ENCODE measurements at places on chromosomes 12 and 14. TPM values are rescaled to one million over a fixed set of nuclear protein-coding genes. Genes with fewer than 3 reads are reported as not detected.
A peak's percentile ranks its signal among the peaks of the same experiment; 100 is the strongest.

DNA sequence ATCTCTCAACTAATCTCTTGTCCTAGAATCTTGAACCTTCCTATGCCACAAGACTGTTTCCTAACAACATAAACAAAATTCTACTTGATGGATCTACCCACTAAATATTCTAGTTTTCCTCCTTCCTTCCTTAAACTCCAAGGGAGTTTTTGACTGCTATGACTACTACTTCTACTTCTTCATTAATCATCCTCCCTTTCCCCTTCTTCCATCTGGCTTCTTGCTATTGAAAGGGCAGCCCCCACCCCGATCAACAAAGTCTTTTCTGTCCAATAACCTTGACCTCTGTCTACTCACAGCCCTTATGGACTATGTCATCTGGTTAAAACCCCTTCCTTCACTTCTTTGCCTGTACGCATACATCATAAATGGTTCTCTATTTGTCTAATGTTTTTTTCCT lies 5.6 kb downstream of the LTA4H start:
- no peak for DNase-seq

GRCh38 chr14:55877942-55878341 lies 240.3 kb upstream of the PELI2 start:
- DNase-seq: no peak

DNA sequence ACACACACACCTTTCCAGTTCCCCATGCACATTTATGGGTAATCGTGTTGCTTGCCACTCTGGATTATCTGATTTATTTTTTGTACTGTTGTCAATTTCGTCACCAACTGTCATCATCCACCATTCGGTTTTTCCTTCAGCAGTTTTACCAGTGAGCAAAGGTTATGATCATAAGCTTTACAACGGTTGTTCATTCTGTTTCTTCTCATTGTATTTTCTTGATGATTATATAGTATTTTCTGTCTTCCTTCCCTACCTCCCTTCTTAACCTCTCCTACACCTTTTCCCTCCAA lies 680 bp downstream of the NECAP1 start:
- no peak for DNase-seq

- DNase-seq: no peak
These were observed 19.1 kb upstream of the DHRS7 start for GRCh38 chr14:60184146-60184904.

DNA sequence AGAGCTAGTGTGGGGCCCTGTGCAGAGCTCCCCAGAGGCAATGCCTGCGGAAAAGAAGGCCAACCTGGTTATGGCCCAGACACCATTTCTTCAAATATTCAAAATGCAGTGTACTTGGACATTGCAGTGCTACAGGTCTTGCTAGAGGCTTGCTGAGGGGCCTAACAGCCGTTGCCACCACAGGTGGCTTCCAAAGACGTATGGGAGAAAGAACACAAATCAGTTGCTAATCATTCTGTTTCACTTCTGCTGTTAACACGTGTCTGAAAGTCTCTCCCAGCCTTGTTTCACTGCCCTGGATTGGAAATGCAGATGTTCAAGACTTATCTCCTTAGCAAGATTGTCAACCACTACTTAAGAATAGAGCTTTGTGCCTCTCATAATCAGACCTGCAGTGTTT lies 925.9 kb downstream of the GALC start:
- DNase-seq: no peak

DNA sequence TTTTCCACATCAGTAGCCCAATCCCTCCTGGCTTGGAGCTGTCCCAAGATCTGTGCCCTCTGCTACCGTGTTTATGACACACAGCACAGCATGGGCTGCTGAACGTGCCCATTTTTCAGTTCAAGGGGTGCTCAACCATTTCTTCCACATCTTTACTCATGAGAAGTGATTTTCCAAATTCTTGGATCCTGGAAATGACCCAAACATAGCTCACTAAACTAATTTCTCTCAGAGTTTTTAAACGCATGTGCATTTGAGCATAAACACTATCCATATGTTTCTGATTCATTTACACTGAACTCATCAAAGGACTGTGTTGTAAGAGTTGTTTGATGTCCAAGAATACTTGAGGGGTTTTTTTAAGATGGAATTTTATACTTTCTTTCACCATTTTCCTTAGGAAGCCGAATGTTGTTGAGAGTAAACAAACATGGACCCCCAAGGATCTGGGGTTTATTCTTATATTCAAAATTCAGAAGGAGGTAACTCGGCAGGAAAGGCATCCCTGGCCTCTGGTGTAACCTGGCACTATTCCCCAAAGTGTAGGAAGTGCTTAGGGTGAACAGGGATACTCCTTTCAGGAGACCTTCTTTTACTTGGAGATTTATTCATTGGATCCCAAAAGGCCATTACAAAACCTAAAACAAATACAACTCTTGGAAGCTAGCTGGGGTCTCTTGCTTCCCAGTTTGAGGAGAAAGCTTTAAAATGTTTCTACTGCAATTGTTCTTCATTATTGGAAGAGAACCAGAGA lies 215.0 kb downstream of the BMP4 start:
- DNase-seq: no peak

DNA sequence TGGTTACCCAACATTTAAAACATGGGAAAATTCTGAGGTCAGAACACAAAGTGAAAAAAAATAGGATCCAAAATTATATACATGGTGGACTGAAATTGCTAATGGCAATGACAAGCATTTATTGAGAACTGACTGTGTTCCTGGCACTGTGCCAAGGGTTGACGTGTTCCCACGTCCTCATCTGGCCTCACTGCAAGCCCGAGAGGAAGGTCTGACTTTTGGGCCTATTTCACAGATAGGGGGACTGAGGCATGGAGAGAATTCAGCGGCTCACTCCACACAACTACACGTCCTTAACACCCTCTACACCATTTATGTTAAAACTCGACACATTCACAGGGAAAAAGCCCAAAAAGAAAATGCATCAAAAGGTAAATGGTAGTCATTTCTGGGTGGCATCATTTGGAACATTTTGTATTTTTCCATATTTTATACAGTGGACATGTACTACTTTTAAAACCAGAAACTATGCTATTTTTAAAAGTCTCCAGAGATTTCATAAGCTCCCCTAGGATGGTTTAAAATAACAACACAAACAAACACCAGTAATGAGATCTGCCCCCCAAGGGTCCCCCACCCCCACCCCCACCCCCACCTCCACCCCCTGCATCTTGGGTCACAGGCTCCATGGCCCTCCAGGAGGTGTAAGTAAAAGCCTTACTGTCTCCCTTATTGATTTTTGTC lies 27.7 kb downstream of the CLMN start:
- DNase-seq: peak; percentile 81

- no peak for DNase-seq
These were observed 152.3 kb downstream of the ZNF664 start for GRCh38 chr12:124125203-124125871.

- no peak for DNase-seq
These were observed 275.3 kb downstream of the EGLN3 start for GRCh38 chr14:33675415-33676130.

DNA sequence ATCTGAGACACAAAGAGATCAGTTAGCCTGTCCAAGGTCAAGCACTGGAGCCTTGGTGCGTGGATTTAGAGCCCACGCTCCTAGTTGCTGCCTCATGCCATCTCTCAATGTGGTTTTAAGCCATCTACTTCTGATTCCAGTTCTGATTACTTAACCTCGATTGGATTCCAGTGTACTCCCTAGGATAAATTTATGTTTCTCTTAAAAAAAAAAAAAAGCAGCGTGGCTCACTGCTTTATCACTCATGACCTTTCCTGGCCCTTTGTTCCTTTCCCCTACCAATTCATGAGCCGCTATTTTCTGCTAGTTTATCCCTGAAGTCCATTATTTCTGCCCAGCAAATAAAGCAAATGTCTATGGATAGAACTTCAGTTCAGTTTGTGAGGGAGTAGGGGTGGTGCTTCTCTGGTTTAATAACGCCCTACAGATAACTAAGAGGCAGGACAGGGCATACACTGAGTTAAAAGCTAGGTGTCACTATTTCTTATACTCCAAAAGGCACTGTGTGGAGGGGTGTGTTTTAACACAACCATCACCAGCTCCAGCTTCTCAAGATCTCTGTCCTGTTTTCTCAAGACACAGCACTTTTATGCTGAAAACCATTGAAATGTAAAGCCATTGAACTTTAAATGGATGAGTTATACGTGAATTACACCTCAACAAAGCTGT lies 9.8 kb upstream of the PARP11 start:
- no peak for DNase-seq

DNA sequence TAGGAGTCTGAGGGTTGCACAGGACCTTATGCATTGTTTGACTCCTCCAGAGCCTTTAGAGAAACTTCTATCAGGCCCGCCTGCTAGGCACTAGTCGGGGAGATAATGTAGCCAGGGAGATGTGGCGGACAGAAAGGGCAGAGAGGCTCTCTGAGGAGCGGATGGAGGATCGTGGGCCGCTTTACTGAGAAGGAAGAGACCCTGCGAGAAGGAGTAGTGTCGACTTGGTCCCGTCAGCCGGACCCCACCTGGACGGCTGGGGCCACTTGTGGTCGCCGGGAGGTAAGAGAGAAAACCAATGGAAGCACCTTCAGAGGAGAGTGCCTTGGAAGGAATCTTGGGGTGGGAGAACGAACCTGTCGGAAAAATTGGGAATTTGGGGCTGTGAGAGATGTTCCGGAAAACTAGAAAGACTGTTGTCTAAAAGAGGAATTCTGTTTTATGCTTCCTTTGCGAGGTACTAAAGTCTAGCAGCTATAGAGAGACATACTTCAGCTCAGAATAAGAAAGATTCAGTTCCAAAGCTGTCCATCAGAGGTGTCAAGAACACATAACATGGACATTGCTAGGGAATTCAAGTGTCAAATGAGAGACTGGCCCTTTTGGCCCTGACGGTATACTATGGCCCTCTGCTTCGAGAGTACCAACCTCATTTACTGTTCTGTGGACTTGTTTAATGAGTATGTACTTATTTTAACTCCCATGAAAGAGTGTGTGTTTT lies 660 bp upstream of the MCRS1 start:
- no peak for DNase-seq

GRCh38 chr12:109804820-109805761 lies 28.1 kb downstream of the TRPV4 start:
- DNase-seq: peak; percentile 68

- peak; percentile 99 for DNase-seq
These were observed at the start of gene EAPP for GRCh38 chr14:34539407-34540180. Gene EAPP, minus strand, starts transcription at chr14:34539701. Its CDS starts 73 bp downstream, at chr14:34539628.

DNA sequence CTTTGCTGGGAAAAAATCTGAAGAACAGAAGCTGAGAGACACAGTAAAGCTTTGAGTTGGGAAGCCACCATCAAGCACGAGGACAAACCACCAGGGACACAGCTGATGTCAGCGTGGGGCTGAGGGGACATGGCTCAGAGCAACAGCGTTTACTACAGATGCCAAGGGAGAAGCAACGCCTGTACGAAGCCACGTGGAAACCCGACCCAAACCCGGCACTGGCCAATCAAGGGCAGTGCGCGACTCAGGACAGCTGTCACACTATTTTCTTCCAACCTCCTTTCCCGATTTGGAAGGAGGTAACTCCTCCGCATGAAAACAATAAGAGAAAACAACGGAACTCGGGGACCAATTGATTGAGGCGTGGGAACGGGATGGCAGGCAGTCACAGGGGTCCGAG lies 20.2 kb upstream of the CHGA start:
- no peak for DNase-seq

DNA sequence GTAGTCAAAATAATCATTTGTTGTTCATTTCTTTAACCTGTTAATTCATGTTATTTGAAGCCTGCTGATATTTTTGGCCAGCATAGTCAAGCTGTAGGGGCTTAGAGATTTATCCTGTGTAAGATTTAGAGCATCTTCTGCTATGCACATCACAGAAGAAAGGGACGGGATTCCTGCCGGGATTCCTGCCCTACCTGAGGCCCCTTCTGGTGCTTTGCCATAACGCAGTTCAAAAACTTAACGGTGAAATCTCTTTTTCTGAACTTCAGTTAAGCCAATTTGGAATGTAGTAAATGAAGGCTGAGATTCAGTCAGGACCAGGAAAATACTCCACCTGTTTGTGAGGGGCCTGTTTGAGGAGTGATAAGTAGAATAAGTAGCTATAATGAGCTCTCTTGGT lies 50.7 kb upstream of the TMEM260 start:
- no peak for DNase-seq

GRCh38 chr14:34874386-34875030 lies 652 bp downstream of the BAZ1A start:
- DNase-seq: peak; percentile 41

DNA sequence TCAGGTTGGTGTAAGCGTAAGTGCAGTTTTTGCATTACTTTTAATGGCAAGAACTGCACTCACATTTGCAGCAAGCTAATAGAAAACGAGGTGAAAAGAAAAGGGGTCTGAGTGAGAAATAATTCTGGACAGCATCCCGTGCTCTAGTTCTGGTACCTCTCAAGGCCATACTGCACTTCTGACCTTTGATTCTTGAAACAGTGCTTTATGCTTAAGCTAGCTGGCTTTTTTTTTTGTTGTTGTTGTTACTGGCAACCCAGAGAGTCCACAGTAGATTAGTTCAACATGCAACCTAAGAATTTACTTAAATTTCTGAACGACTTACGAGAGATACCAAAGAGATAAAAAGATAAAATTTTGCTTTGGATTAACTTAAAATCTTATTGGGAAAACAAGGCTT lies 75.2 kb upstream of the PRKD1 start:
- DNase-seq: no peak

GRCh38 chr14:75175677-75176141 lies 703 bp downstream of the TMED10 start:
- no peak for DNase-seq

- no peak for DNase-seq
These were observed 505.9 kb downstream of the SLC16A7 start for GRCh38 chr12:60101715-60102114.

The KLHDC1 gene
- total RNA-seq: 5.3 TPM

The AQP6 gene
- not detected for total RNA-seq

The B4GALNT3 gene
- total RNA-seq: 1.2 TPM

The GZMB gene
- total RNA-seq: 0.29 TPM

The SLIRP gene
- 133 TPM for total RNA-seq

The LRP1-AS gene
- total RNA-seq: not detected

The CTSG gene
- total RNA-seq: 2.4 TPM

The CDH24 gene
- 0.32 TPM for total RNA-seq

The CCDC60 gene
- not detected for total RNA-seq

The CRIP1 gene
- 24.9 TPM for total RNA-seq

The TWF1 gene
- 8.6 TPM for total RNA-seq

The CLEC4C gene
- total RNA-seq: not detected

The NELL2 gene
- 0.34 TPM for total RNA-seq

The COX8C gene
- not detected for total RNA-seq

Data from psoas muscle (tissue), 8 donors.